ENCODE measurements at places on chromosomes 3 and 15.

- no peak for DNase-seq
Measured at GRCh38 chr3:42110631-42111030, 19.5 kb downstream of the TRAK1 start.

GRCh38 chr15:64982472-64982871, 7.2 kb downstream of the SPG21 start:
- DNase-seq, result no peak

DNA sequence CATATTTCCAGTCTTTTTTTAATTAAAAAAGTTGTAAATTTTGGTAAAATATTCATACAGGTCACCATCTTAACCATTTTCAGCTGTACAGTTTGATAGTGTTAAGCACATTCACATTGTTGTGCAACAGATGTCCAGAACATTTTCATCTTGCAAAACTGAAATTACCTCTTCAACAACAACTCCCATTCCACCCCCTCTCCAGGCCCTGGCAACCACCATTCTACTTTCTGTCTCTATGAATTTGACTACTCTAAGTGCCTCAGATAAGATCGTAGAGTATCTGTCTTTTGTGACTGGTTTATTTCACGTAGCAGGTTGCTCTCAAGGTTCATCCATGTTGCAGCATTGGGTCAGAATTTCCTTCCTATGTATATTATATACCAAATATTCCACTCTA, 76.0 kb downstream of the SLCO3A1 start:
- DNase-seq, result no peak

DNA sequence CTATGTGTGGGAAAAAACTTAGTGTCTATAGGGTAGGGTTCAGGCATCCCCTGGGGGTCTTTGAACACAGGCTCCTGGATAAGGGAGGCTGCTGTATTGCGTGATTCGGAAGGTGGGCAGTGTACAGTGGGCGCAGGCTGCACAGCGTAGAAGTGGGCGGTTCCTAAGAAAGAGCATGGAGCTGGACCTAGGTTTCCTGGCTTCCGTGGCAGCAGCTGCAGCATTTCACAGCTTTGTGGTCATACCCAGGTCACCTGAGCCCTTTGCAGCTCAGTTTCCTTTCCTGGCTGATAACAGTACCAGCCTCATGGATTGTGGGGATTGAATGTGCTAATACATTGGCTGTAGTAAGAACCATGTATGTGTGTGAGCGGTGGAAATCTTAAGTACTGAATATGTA, 22.2 kb downstream of the CFAP100 start:
- no peak for DNase-seq

GRCh38 chr3:13064964-13065363, 8.3 kb downstream of the IQSEC1 start:
- no peak for DNase-seq
